ENCODE measurements at places on chromosomes 13 and 19.
A peak's percentile ranks its signal among the peaks of the same experiment; 100 is the strongest.

DNA sequence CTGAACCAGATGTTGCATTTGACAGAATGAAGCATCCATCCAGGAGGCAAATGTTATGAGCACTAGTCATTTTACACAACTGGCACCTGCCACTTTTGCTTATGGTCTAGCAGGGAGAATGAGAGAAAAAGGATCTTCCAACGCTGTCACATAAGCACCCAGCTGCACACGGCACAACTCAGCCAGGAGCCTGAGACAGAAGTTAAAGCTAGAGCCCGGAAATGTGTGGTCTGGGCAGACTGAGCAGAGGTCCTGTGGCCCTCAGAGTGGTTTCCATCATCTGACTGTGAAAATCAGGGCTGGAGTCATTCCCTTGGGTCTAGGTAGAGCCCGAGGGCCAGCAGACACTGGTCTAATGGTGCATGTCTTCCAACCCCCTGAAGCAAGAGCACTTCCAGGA, 78.4 kb upstream of the XPO4 start:
- DNase-seq = no peak

DNA sequence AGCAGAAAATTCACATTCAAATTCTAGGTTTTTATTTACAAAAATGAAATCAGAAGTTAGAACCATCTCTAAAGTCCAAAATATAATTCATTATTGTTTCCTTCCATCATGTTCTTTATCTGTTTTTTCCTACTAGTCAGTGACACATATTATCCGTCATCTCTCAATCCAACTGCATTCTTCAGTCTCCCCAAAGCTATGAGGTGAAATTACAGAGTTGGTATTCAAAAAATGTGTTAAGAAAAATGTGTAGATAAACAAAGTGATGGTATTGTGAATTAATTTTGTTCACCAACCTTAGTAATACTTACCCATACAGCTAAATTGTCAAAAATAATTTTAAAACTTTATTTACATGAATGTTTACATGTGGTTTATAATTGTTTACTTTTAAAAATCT, 448.7 kb upstream of the MIR17HG start:
- no peak for DNase-seq

DNA sequence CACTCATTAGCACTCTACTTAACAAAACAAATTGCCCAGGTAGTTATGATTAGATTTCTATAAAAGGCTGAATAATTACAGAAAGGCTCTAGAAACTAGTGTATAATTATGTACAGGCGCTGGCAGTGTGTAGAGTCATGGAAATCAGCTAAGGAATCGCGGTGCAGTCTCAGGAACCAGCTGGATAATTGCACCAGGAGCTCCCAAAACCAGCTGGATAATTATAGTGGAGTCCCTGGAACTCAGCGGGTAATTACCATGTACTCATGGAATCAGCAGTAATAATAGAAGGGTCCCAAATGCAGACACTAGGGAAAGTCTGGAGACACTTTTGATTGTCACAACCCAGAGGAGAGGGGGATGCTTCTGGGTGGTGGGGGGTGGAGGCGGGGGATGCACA, 23.2 kb upstream of the TTYH1 start:
- DNase-seq = no peak

- DNase-seq = no peak
These were observed 23.3 kb downstream of the LYPD4 start for GRCh38 chr19:41821003-41821735.

DNA sequence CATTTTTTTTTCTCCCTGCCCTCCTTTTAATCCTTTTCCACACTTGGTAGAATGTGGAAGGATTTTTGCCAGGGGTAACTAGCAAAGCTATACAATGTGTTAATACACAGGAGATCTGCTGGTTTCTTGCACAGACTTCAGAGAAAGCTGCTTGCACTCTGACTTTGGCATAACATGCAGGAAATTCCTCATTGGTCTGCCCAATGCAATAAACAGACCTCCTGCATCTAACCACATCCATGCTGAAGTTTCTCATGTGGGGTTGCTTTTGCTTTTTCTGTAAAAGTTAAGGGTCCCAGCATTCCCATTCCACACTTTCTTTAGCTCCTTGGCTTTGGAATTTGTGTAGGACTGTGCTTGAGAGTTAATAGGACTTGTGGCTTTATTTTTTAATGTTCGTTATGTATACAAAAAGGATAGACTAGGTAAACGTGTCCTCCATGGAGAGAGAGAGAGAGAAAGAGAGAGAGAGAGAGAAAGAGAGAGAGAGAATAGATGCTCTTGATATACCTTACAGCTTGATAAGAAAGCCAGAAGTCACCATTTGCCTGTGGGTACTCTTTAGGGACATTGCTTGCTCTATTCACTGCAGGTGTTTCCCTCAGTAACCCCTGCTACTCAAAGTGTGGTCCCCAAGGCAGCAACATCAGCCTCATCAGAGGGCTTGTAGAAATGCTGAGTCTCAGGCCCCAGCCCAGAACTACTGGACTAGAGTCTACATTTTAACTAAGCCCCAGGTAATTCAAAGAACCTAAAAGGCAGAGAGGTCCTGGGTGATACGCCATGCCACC, 170.5 kb downstream of the SHISA2 start:
- DNase-seq = no peak

- DNase-seq = no peak
These were observed 55.0 kb downstream of the MRPL57 start for GRCh38 chr13:21231426-21231940.

DNA sequence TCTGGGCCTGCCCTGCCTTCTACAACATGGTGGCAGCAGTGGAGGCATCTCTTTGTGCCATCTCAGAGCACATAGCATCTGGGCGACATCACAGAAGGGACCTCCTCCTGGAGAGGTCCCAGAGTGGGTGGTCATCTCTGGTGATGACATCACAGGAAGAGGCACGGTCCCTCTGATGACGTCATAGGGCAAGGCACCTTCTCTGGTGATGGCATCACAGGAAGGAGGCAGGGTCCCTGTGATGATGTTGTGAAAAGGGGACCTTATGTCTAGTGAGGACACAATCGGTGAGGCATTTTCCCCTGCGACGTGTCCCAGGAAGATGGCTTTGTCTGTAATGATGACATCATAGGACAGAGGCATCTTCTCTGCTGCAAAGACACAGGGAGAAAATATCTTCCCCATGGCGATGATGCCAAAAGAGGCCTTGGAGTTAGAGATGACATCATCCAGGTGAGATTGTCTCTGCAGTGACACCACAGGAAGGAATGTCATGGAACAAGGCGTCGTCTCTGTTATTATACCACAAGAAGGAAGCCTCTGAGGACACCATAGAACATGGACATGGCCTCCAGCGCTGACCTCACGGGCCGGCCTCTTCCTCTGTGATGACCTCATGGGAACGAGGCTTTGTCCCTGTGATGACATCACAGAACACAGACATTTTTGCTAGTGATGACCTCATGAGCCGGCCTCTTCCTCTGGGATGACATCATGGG, 10.7 kb downstream of the SHISA7 start:
- DNase-seq = no peak

GRCh38 chr19:47618771-47619170, 9.8 kb downstream of the BICRA start:
- DNase-seq = no peak

- no peak for DNase-seq
These were observed 1.5 kb downstream of the GPC6 start for GRCh38 chr13:93227878-93228642.

- DNase-seq = no peak
These were observed 2.0 kb upstream of the FFAR2 start for GRCh38 chr19:35445826-35446593.

GRCh38 chr13:77331421-77331820, 4.5 kb upstream of the MYCBP2 start:
- no peak for DNase-seq

- no peak for DNase-seq
These were observed 297.8 kb downstream of the ZNF536 start for GRCh38 chr19:30670011-30670329.

GRCh38 chr19:3590991-3591659, 5.8 kb downstream of the GIPC3 start:
- no peak for DNase-seq

DNA sequence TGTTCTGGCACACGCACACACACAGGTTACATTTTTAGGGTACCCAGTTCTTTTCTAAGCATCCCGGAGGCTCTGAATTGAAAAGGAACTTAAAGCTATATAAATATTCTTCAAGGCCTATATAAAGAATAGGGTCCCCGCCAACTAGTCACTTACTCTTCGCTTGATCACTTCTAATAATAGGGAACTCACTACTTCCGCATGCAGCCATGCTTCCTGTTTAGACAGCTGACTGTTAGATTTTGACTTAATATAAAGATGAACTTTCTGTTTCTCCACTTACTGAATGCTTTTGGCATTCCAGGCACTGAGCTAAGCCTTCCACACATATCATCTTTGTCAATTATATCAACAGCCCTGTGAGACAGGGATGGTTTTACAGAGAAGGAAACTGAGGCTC, 259.6 kb downstream of the TSHZ3 start:
- no peak for DNase-seq

GRCh38 chr13:23069566-23069965, 111.2 kb upstream of the SGCG start:
- DNase-seq = no peak

- DNase-seq = no peak
These were observed 4.6 kb upstream of the SLC25A42 start for GRCh38 chr19:19059018-19059836.

- no peak for DNase-seq
These were observed 21.1 kb downstream of the PROSER1 start for GRCh38 chr13:39016787-39017186.

DNA sequence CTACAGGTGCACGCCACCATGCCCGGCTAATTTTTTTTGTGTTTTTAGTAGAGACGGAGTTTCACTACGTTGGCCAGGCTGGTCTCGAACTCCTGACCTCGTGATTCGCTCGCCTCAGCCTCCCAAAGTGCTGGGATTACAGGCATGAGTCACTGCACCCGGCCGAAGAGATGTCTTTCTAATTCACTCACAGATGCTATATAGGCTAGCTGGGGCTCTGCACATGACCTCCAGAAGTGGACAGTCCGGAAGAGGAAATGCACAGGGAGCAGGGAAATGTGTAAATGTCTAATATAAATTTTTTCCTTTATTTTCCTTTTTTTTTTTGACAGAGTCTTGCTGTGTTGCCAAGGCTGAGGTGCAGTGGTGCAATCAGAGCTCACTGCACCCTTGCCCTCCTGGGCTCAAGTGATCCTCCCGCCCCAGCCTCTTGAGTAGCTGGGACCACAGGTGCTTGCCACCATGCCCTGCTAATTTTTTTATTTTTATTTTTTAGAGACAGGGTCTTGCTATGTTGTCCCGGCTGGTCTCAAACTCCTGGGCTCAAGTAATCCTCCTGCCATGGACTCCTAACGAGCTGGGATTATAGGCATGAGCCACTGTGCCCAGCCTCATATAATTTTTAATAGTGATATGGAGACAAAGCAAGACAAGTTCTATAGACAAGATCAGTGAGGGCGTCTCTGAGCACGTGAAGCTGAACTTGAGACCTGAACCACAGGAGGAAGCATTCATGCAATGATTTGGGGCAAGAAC, 8.4 kb downstream of the GIPC1 start:
- no peak for DNase-seq

DNA sequence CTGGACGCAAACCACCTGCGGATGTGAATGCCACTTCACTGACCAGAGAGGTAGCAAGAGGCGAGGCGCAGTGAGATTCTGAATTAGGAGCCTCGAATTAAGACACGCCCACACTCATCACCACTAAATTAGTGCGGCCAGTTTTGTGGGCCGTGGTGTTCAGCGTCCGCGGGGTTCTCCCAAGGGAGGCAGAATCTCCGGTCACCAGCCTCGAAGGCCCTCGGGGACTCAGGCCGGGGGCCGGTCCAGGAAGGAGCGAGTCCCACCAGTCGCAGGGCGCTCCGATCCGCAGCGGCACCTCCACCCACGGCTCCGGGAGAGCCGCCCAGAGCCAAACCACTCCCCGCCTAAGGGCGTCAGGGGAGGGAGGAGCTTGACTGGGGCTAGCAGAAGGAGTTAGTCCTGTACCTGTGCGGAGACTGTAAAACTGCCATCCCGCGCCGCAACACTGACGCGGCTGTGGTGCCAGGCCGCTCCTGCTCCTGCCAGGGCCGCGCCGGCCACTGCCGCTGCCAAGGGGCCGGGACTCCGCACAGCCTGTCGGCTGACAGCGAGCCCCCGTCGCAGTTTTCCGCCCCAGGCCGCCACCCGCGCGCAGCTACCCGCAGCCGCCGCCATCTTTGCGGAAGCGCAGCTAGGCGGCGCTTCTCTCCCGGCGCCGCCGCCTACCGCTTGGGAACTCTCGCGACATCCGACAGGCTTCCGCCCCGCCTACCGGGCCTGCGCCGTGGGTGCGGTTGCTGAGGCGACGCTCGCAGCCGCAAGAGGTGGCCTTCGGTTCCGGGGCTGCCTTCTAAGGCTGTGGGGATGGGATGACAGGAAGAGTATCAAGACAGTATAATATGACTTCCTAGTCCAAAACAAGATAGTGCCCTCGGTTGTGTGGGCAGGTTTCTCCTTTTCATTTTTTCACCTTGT, at the start of gene MICU2:
Gene MICU2, minus strand, starts transcription at position 640 of the 918 bp plus-strand sequence. Its CDS starts 22 bp downstream, at position 618.
- peak; percentile 93 for DNase-seq

GRCh38 chr13:30871588-30872275, 34.3 kb upstream of the MEDAG start:
- DNase-seq = no peak

DNA sequence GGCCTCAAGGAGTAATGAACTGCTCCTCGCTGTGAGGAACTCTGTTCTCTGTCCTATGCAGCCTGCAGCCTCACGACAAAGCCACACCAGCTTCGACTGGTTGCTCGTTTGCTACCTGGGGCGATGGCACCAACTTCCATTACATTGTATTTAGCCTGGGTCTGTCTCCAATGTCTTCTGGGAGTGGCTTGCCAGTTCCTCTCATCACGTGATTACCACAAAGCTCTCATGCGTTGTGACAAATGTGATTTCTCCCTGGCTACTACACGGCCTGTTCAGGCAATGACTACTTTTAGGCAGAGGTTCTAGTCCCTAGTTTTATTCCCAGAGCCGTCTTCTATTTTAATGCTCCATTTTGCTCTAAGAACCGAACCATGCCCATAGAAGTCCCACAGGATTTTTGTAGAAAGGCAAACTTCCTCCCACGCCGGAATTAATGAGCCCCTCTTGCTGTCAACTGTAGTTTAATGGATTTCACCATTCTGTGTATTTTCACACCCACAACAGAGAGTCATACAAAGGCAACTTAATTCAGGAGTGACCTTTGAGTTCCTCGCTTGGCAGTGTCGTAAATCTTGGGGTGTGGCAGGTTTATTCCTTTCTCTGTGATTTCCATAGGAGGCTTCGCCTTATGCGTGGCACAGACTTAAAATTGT, 351.9 kb downstream of the EFNB2 start:
- DNase-seq = no peak

GRCh38 chr13:80436571-80437169, 95.7 kb upstream of the SPRY2 start:
- no peak for DNase-seq

DNA sequence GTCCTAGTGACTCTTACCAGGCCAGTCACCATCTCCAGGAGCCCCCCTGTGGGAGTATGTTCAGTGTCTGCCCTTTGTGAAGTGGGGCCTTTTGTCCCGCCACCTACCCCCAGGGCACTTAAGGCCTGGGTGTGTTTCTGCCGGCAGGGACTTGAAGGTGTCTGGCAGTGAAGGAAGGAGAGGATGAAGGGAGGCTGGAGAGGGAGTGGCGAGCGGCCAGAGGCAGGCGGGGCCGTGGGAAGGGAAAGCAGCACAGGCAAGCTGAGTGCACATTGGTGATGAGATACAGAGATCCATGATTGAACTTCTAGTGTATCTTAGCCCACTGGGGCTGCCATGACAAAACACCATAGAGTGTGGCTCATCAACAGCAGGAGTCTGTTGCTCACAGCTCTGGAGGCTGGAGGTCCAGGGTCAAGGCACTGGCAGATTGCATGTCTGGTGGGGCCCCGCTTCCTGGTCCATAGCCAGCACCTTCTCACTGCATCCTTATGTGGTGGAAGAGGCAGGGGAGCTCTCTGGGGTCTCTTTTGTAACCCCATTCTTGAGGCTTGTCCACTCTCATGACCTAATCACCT, 17.5 kb downstream of the CUL4A start:
- no peak for DNase-seq
